ENCODE measurements at places on chromosomes 13 and 19.
A peak's percentile ranks its signal among the peaks of the same experiment; 100 is the strongest.

GRCh38 chr19:29674374-29675119 is 9.3 kb downstream of the PLEKHF1 start:
- no peak for DNase-seq

- peak; percentile 55 for DNase-seq
Observed at GRCh38 chr13:42991898-42992763, at the start of gene EPSTI1. TSS of gene EPSTI1 (minus strand) at chr13:42992241. CDS start at chr13:42992165, 76 bp downstream.

- no peak for DNase-seq
Observed at GRCh38 chr19:32222556-32222955, 122.9 kb upstream of the ZNF507 start.

GRCh38 chr19:13841086-13841961 is 35.6 kb upstream of the NANOS3 start:
- no peak for DNase-seq

- no peak for DNase-seq
Observed at GRCh38 chr13:76672420-76672819, 213.8 kb downstream of the KCTD12 start.

Measured in activated CD4-positive, alpha-beta T cell treated with anti-CD3 and anti-CD28 coated beads for 24 hours (primary cell).